CD4-positive, alpha-beta T cell (primary cell): ENCODE measurements at places on chromosomes 4 and X.

DNA sequence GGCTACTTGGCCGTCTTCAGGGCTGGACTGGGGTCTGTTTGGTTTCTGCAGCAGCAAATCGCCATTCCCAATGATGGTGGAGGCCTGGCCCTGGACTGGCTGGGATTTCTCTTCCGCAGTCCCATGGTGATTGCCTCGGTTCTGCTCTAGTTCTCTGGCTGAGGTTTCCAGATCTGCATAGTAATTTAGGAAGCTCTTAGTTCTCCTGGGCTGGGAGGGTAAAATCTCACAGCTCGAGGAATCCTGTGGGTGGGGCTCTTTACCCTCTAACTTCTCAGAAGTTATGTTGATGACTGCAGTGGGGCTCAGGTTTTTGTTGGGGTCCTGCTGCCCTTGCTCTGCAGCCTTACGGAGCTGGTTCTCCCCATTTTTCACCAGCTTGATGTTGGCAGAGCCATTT is 200.6 kb downstream of the APBB2 start:
- DNase-seq = no peak

- no peak for DNase-seq
These were observed 31.8 kb upstream of the CENPU start for GRCh38 chr4:184765473-184766340.

DNA sequence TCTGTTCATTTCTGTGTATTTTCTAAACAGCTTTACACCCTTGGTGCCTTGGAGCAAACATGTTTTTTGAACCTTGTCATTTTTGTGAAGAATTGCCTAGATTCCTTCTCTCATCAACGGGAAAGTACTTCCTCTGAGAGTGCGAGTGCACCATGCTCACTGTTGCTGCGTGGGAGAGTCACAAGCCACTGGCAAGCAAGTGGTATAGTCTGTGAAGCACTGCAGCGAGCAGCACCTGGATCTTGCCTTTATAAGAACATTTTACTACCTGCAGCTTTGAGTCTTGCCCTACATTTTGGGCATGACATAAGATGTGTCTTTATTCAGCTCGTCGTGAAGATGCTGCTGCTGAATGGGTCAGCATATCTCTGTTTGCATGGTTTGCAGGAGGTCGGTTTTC is 44.9 kb downstream of the HADH start:
- DNase-seq = no peak

- DNase-seq = no peak
These were observed 90.8 kb upstream of the RBPJ start for GRCh38 chr4:26229974-26230373.

DNA sequence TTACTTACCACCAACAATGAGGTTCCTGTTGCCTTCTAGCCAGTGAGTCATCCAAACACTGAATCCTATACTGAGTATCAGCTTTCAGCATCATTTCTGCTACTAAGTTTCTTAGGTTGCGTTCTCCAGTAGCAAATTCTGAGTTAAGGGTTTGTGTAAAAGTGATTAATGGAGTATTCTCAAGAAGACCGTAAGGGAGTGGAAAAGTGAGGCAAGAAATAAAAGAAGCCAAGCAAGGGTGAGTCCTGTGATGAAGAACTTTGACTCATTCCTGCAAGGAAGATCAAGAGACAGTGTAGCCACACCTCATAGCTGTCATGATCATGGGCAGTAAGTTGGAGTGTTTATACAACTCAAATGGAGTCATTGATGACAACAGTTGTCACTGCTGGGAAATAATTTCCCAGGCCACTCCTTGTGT is 446.2 kb downstream of the RAPGEF2 start:
- no peak for DNase-seq

DNA sequence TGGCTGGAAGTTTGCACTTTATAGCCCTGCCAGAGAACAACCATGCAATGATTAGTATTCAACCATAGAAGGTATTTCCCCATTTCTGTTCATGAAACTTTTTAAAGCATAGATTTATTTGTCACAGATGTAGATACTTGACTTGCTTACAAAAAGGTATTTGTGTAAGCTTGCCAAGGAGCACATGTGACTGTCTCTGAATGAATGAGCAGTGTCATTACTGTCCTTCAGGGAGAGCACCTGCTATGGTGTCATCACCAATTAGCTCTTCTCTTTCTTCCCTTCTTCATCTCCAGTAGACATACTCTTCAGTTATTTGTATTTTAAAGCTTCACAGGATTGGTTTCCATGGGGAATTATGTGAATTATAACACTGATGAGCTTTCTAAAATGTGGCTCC is 1064.7 kb upstream of the GRIA3 start:
- no peak for DNase-seq

- DNase-seq = no peak
These were observed 1015.9 kb downstream of the PCDH18 start for GRCh38 chr4:136516371-136516770.

- DNase-seq = no peak
These were observed 408.5 kb downstream of the KLHL13 start for GRCh38 chrX:117707948-117708743.

- DNase-seq = no peak
These were observed 93.7 kb upstream of the ZNF827 start for GRCh38 chr4:146032234-146032860.

- DNase-seq = no peak
These were observed 172.5 kb downstream of the CAMK2D start for GRCh38 chr4:113588895-113589668.

DNA sequence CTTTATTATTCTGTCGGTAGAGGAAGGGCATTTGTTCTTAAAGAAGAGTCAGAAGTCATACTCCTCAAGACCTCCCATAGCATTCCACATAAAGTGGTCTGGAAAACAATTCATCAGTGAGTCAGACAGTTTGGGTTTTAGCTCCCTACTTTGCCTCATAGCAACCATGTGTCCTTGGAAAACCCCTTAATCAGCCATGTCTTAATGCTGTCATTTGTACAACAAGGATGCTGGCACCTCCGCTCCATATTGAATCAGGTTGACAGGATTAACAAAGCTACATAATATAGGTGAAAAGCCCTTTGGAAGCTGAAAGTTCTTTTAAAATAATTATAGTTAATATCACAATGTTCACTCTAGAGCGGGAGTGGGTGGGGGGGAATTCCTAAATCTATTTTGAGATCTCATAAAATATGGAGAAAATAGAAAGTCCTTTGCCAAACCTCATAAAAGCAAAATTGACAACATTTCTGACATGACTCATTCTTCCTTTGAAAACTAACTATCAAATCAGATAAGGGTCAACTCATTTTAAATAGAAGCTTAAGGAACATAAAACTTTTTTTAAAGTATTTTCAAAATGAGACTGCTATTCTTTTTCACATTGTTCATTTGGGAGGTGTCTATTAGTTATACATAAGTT is 37.3 kb upstream of the GUCY1A1 start:
- DNase-seq = no peak

DNA sequence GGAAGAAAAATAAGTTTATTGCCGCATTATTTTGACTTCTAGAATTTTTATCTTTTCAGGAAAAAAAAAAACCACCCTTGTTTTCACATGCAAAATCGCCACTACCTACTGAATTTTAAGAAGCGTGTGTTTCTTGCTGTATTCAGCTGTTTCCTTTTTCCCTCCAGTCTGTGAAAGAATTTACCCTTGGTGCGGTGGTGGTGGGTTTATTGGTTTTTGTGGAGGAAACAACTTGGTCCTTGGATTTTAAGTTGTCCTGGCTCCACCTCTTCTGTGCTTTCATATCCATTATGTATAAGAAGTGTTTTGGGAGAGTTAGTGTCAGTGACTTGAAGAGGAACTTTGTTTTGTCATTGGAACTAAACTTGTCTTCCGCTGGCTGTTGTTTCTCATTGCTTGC is 8.1 kb downstream of the RAPGEF2 start:
- DNase-seq = no peak

DNA sequence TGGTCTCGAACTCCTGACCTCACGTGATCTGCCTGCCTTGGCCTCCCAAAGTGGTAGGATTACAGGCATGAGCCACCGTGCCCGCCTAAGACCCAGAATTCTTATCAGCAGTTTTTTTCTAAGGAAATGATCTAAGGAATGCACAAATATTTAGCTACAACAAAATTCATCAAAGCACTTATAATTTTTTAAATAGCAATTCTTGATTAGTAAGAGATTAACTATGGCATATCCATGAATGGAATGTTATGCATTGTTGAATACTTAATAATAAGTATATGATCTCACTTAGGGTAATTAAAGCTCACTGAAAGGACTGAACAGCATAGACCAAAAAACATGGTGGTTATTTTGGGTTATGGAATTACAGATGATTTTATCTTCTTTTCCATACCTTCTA is 18.4 kb downstream of the CENPU start:
- no peak for DNase-seq

DNA sequence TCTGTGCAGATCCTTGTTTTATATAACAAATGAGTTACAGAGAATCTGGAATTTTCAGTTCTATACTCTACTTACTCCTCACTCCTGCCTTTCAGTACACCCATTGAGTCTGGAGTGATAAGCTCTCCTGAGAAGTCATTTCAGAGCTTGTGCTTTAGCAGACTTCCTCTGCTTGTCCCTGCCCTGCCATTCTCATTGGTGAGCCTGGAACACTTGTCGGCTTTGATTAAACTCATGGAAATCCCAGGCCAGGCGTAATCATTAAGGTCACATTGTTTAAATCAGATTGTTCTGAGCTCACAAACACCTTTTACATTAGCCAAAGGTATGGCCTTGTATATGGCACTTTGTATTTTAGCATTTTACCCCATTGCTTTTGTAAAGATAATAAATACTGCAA is 102.7 kb downstream of the CNKSR2 start:
- DNase-seq = no peak
